Activated T-cell treated with anti-CD3 and anti-CD28 coated beads for 4 hours (primary cell): ENCODE measurements at places on chromosomes 1 and 21.

DNA sequence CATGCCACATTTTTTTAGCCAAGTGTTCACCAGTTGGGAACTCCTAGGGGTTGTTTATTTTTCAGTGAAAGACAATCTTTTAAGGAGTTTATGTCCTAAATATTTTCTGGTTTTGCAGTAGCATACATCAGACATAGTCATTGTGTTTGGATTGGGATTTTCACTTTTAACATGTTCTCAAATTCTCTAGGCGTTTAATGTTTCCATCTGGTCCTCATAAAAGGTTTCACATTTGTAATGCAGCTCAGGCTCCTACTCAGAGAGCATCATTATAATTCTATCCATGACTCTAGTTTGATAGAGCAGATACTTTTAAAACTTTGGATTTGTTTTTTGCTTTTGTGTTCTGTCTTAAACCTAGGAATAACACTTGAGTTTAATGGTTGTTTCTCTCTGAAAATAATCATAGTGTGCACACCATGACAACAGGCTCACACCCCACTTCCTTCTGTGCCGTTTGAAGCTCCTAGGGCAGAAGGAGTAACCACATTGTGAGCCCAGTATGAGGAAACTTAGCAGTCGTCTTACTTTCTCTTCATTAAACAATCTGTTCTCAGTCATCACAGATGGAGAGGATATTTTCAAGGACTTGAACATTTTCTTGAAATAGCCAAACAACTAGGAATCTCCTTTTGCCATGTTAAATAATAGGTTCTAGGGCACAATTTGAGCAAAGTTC, 219.6 kb downstream of the PDE4B start:
- no peak for DNase-seq

DNA sequence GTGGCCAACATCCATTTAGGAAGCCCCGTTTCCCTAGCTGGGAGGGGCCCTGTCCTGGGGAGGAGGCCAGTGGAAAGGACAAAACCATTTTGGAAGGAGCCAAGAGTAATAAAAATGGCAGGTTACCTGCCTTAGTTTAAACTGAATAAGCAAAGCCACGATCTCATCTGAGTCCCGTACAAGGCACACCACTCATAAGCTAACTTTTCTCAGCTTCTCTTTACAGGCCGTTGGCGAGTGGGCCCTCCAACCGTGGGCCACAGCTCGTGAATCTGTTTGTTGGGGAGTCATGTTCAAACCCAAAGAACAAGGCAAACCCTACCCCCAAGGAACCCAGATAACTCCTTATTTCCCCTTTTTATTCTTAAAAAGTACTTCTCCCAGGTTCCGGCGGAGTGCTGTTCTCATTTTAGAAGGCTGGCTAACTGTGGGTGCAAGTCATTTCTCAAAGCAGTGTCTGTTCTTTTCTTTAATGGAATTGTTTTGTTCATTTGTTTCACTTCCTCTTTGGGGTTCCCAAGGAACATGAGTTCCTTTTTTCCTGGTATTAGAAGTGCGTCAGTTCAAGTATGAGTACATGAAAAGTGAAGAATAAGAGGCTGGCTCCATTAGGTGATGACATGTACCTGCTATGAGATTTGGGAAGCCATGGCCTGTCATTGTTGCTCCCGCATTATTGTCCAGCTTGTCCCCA, 89.0 kb downstream of the PSMG1 start:
- DNase-seq, result no peak

GRCh38 chr1:31809698-31810097, 6.1 kb downstream of the SPOCD1 start:
- DNase-seq, result no peak

DNA sequence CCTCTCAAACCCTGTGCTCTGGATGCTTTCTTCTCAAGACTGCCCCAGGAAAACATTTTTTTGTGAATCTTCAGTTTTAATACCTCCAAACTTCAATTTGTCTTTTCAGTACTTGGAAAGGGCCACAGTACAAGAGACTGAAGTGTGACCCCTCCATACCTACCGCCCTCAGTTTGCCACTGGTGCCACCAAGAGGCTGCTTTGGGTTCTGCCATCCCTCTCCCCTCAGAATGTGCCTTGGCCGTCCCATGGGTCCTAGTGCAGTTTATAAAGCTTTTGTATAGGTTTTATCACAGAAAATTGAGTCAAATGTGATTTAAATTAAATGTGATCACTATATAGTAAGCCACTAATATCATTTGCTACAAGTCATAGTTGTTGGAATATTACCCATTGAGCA, 60.8 kb upstream of the PGD start:
- no peak for DNase-seq

DNA sequence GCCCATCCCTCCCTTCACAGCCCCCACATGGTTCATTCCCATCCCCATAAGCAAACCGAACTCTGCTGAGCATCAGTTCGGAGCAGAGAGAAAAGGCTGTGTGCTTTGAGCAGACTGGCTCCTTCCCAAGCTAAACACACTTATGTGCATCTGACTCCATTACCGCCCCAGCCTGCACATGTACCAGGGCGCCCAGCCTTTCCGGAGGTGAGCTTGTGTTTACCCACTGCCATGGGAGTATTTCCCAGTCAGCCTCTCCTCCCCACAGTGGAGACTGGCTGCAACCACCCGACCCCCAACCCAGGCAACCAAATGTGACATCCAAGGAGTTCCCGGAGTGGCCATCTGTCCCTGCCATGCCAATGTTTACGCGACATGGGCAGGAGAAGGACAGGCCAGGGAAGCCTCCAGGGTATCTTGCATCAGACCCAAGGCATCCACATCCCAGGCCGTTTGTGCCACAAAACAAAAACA, 9.4 kb downstream of the TIAM1 start:
- no peak for DNase-seq

- DNase-seq, result peak; percentile 86
These were observed 197.2 kb downstream of the DYRK1A start for GRCh38 chr21:37563641-37564340.

- no peak for DNase-seq
These were observed 7.1 kb upstream of the PLEKHM2 start for GRCh38 chr1:15676688-15677661.

GRCh38 chr1:208008534-208008933, 97.6 kb upstream of the CD34 start:
- no peak for DNase-seq

DNA sequence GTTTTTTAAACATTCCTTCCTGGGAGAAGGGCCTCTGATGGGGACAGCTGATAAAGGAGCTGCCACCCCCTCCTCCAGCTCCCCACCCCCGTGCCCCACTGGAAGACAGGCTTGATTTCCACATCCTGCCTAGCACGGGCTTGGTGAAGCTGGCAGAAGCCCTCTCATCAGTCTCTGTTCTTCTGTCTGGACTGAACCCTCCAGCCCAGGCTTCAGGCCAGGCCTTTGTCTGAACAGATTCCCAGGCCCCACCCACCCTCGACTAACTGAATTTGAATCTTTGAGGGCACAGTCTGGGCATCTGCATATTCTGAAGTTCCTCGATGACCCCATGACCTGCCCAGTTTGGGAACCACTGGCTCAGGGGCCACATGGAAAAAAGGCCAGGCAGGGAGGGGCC, 75.3 kb downstream of the CD58 start:
- no peak for DNase-seq

GRCh38 chr1:211472724-211473123, 19.2 kb downstream of the RD3 start:
- DNase-seq, result no peak

GRCh38 chr1:5975133-5975880, 16.9 kb downstream of the NPHP4 start:
- no peak for DNase-seq

DNA sequence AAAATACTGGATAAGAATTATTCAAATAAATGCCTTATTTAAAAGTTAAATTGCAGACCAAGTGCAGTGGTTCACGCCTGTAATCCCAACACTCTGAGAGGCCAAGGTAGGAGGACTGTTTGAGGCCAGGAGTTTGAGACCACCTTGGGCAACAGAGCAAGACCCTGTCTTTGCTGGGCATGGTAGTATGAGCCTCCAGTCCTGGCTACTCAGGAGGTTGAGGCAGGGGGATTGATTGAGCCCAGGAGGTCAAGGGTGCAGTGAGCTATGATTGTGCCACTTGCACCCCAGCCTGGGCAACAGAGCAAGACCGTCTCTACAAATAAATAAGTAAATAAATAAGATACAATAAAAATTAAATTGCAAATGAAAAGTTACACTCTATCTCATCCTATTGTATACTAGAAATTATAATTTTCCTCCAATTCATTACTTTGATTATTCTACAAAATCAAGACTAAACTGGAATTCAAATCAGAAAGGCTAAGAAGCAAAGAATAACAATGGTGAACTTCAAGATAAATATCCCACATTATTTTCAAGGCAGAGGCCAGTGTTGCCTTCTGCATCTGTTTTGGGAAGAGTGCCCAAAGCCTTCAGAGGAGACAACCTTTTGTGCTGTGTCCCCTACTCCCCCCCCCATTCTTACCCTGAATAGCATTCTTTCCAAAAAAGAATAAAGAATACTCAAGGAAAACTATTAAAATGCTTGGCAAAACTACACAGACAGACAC, 73.3 kb upstream of the IRF2BP2 start:
- DNase-seq, result no peak
